ENCODE measurements at places on chromosomes 7 and 10.

DNA sequence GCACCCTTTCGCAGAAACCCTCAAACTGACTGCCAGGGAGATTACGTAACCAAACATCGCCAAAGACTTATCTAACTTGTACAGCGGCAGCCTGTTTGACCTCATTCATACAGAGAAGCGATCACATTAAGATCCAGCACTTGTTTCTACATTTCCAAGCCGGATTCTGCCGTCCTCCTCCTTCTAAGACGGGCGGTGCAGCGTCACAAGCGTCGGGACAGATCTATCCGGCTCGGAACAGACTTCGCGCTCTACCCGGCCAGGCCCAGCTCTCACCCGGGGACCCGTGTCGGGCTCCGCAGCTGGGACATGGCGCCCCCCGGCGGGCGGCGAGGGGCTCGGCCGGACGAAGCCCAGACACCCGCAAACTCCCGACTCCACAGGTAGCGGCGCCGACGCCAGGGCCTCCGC is 373 bp downstream of the H2AZ2 start:
- peak; percentile 97 for DNase-seq

GRCh38 chr10:11604865-11605650 is 6.4 kb downstream of the USP6NL start:
- peak; percentile 32 for DNase-seq

- DNase-seq = no peak
Observed at GRCh38 chr7:73933091-73933490, 72.1 kb downstream of the TMEM270 start.

DNA sequence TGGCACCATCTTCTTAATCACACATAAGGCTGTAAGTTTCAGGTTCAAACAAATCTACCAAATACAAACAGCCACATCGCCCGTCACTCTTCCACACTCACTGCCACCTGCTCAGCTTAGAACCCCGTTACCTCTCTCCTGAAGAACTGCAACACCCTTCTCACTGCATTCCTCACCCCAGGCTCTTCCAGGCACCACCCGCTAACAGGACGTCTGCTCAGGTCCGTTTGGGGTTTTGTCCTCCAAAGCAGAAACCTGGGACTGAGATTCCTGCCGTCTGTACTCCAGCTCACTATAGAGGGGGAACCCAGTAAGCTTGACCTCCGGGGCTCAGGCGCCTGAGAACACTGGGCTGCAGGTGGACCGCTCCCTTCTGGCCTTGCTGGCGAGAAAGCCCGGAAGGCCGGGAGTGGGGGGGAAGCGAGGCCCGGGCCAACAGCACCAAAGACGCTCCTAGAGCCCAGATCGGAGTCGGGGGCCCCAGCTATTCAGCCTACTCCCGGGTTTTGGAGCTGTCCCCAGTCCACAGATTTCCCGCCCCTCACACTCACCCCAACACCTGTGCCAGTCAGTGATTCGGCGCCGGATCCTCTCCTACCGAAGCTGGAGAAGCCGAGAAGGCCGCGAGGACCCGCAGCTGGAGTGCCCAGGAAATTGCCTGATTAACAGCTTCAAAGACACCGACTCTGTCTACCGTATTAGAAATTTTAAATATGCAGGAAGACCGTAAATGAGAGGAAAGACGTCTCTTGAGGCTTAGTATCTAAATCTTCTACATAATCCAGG is at the start of gene AP3M1:
Gene AP3M1, minus strand, starts transcription at position 625 of the 786 bp plus-strand sequence. CDS start 12,449 bp downstream, outside the sequence.
- DNase-seq = peak; percentile 72

DNA sequence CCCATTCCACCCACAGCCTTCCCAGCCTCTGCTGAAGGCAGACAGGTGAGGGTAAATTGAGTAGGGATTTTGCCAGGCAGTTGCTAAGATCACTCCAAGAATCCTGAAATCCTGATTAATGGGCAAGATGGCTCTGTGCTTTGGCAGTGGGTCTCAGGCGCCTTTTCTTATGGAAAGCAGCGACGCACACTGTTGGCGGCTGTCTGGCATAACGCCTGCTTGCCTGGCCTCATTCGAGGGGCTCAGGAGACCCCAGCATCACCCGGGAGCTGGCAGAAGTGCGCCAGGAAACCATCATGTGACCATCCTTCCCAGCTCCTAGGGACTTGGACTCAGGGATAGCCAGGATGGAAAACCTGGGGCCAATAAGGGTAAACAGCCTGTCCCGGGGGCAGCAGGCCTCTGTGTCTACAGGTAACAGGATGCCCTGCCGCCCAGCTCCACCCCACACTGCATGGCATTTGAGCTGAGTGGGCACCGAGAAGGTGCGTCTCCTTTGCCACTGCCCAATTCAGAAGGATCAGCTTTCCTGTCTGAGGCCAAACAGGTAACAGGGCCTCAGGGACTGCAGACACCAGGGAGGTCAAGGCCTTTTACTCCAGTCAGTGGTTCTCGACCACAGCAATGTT is 98.6 kb downstream of the FAM53B start:
- no peak for DNase-seq

DNA sequence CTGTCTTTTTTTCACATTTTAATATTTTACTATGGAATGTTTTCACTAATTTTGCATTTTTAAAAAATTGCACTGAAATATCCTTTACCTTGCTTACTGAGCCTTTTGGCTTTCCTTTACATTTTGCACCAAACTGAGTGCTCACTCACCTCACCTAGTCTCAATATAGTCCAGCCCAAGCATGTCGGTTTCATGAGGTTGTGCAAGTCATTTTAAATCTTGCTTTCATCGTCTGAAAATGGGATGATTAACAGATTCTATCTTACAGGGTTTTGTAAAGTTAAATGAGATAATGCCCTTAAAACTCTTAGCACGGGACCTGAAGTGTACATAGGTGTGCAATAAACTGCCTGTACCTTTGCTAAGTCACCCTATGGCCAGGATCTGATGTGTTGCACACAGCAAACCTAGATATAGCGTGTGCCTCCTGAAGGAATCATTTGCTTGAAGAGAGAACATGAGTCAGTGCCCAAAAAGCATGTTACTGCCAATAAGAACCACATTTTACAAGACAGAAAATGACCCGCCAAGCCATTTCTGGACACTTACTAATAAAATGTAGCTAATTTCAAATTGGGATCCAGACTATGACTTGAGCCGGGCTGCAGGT is 199.8 kb downstream of the JCAD start:
- DNase-seq = no peak

DNA sequence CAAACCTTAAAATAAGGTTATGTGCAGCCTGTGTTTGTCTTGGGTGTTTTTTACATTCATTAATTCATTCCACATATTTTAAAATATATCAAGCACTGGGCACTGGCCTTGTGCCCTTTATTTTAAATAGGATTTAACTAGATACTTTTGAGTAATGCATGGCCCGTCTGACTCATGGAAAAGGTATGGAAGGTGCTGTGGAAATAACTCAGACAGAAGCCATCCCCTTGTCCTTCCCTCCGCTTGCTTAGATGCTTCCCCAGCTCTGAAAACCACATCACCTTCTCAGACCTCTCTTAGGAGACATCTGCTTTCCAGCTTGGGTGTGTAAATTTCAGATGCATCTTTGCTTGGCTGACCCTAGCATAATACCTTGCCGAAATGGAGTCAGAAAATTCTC is 30.5 kb downstream of the SLC18A2 start:
- no peak for DNase-seq

DNA sequence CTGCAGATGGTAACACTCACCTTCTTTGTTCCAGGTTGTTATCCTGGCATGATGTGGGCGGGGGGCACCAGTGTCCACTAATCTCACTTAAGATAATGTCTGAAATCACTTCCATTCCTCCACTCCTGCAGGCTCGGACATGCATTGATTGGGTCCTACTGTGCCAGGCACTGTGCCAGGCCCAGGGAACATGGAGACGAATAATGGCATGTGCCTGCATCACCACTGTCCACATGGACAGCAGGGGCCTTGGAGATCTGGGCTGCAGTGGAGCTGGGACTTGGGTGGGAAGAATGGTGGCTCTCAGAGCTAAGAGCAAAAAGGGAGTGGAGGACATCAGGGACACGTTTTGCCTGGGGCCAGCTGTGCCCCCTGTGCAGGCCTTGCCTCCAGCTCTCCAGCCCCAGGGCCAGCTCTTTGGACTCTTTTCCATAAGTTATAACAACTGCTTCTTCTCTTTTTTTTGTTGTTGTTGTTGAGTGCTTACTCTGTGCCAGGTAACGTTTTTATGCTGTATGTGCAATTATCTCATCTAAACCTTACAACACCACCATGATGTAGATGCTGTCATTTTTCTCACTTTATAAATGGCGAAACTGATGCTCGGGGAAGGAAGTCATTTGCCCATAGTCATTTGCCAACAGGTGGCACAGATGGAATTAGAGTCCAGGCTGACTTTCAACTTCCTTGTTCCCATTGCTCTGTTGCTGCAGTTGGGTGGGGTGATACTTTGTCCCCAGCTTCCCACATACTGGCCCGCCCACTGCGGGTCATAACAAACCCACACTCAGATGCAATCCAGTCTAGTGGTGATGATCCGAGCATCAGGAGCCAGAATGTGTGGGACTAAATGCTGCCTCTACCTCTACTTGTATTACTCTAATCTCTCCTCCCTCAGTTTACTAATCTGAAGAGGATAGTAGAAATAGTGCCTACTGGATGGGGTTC is 19.1 kb downstream of the PLPP4 start:
- DNase-seq = no peak

- DNase-seq = no peak
Observed at GRCh38 chr10:124007773-124008145, 85.6 kb downstream of the CHST15 start.

GRCh38 chr10:3886641-3887251 is 101.7 kb upstream of the KLF6 start:
- DNase-seq = no peak

GRCh38 chr7:52830801-52831200 is 204.6 kb upstream of the POM121L12 start:
- DNase-seq = no peak

DNA sequence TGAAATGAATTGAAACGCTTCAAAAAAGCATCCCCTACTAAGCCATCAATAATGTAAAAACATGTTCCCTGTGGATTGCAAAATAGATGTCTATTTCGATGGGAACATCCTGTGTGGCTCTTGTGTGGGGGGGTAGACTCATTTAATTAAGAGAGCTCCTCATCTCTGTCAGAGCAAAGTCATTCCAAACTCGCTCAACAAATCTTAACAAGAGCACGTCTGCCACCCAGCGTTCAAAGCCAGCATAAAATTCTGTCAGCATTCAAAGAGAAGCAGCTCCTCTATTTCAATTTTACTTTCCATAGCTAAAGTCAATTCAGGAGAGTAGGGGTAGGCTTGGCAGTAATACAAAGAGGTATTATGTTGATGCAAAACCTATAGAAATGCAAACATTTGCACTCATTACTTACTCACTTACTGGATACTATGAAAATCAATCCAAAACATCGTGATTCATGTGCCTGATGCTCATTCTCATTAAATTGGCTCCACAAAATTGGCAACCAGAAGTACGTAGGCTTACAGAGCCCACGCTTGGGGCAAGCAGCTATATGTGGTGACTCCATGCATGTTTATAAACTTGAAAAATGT is 114.9 kb downstream of the IPMK start:
- peak; percentile 39 for DNase-seq

DNA sequence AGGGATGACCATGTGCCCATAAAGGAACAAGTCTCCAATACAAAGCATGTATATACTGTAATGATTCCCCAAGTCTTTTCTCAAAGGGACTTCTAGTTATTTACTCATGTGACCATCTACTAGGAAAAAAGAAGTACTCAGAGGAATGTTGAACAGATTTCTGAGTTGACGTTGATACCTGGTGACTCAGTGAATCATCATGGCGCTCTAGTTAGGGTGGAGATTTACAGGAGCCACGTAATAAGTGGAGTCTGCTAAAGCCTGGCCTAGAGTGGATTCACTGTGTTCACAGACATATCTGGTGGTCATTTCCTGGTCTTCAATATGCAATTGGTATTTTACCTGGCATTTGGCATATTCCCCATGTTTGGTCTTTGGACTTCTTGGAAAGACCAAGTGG is 302.2 kb upstream of the CACNA2D1 start:
- DNase-seq = no peak

- DNase-seq = peak; percentile 63
Observed at GRCh38 chr7:44098092-44099068, 5.8 kb upstream of the AEBP1 start.

DNA sequence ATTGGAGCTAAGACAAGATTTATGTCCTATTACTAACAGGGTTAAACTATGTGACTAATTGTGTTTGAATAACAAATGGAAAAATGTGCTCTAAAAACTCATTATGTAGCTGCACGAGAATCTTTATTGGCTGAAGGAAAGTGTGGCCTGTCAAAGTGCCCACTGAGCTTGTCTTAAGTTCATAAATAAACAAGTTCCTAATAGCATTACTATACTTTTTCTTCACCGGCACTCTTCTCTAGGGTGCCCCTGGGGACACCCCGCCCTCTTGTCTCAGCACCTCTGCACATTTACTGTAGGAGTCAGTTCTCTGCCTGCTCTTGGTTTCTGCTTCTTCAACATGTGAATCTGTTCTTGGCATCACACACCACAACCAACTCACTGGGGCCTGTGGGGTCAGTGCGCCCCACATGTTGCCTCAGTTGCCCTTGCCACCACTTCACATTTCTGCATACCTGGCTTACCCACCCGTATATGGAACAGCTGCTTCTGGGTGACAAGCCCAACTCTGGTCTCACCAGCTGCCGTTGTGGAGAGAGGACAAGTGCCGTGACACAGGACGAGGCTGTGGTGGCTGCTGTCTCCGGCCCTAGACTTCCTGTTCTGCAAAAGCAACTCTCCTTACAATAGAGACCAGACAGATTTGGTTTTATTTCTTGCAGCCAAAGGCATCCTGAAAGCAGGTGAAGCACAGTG is 96.3 kb upstream of the DDC start:
- DNase-seq = no peak

DNA sequence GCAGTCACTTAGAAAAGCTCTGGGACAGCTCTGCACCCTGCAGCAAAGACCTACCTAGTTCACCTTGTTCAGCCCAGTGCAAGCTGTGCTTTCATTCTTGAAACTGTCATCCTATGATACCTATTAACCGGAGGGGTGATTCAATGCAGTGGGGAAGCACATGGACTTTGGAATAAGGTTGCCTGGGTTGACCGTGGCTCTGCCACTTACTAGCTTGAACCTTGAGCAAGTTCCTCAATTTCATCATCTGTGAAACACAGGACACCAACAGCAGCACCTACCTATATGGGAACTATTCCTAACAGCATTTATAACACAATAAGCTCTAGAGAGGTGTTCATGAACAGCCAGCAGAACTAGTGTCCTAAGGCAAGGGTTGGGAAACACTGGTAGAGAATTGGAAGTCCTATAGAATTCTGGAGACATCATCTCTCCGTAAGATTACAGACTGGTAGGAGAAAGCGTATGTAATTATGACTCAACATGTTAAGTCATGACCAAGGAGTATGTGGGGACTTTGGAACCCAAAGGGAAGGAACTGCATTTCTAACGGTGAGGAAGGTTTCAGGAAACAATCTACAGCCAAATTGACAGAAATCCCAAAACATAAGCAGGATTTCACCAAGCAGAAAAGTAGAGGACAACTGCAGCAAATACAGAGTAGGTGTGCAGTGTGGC is 270.0 kb downstream of the USP6NL start:
- DNase-seq = no peak

GRCh38 chr10:78757344-78757925 is 311.3 kb upstream of the ZMIZ1 start:
- no peak for DNase-seq

DNA sequence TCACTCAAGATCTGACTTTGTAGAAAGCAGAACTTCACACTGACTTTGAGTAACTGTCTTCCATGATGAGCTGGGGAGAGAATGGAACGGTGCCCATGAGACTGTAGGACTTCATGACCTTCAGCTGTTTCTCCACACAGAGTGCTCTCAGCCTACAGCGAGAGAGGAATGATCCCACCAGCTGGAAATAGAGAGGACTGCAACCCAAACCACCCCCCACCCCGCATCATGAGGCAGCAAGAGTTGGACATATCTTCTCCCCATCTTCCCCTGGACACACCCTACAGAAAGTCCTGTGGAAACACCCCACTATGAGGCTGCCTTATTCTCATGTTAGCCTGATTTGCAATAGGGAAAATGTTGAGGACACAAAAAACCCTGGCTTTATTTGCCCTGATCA is 312.5 kb downstream of the PAXIP1 start:
- DNase-seq = no peak

Data from Jurkat, Clone E6-1 (cell line).